ENCODE measurements at places on chromosomes 12 and 14.

DNA sequence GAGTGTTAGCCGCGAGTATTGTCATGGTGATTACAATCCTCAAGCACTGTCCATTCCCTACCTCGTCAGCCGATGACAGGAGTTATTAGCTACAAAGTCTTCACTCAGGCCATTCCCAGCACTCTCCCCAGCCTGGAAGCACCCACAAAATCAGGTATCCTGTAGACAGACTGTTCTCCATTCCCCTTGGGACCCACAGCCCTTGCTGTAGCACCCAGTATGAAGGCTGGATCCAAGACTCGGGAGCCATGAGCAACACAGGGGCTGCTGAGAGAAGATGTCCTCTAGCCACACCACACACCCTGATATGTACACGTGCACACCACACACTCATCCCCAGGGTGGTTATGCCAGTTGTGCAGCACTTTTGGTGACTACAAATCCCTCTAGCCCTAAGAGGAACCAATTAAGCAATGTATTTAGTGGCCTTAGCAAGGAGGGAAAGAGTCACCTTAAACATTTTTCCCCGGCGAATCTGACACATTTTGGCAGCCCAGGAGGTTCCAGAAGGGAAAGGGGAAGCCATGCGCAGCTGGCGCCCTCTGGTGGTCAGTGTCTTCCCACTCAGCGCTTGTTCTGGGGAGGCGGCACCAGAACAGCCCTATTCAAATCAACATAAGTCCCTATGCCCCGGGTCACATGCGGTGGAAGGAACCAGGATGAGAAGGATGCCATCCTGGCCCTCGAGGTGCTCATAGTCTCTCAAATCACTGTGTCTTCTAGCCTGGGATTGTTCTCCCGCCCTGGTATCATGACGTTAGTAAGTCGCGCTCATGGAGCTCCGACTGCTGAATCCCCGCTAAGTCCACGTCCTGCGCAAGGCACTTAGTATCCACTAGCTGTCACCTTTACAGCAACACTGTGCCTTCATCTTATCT is 96.9 kb downstream of the GCH1 start:
- peak; percentile 85 for DNase-seq

- no peak for DNase-seq
Measured at GRCh38 chr12:58727521-58727920, 192.8 kb downstream of the LRIG3 start.

DNA sequence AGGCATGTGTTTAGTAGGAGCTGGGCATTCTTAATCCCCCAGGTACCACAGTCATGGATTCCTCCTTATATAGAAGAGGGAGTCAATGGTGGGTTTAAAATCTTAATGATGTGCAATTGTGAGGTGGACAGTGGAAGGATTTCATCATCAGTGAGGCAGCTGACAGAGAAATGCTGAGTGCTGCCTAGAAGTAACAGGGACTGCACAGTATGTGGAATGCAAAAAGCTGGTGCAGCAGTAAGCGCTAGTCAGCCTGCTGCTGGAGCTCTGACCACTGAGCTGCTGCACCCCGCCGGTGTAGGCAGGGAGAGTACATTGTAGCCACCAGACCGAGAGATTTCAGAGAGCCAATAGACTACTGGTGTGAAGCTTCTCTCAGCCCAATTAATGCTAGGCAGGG is 80.5 kb upstream of the DACT1 start:
- no peak for DNase-seq

DNA sequence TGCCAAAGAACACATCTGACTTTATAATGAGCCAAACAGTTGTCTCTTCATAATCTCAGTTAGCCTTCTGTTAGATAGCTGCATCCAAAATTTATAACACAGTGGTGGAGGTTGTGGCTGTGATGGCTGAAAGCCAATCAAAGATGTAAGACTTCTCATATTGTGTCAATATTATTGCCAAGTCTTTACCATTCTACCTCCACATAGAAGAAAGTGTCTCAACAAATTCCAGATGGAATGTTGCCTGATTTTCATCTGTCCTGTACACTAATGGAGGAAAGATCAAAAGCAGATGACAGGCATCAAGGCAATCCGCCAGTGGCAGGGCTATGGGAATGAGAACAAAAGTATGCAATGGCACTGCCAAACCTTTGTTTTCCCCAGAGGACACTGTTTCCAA is 813.1 kb upstream of the NOVA1 start:
- no peak for DNase-seq

GRCh38 chr12:67288561-67288960 is 19.4 kb downstream of the CAND1 start:
- no peak for DNase-seq

DNA sequence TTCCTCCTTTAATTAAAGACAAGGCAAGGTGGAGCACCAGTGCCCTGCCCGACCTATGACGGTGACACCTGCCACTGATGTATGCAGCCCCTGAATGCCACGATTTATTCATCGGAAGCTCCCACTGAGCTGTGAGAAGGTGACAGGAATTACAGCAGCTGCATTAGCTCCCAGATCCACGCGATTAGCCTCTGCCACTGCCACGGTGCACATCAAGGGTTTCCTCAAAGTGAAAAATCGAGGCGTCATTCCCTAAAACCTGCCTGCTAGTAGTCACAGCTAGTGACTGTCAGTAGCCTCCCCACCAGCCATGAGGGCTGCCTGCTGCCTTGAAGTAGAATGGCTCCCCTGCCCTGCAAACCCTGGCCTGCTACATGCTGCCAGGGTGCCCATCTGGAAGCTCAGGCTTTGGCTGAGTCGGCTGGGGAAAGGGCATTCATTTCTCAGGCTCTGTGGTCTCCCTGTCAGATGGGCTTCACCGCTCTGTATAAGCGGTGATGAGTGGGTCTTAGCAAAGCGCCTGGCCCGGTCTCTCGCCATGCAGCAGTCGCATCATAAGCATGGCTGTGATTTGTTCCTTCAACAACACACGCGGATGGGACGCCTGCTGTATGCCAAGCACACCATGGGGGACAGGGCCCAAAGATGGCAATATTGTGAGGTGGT is 8.2 kb upstream of the BCL11B start:
- no peak for DNase-seq

- no peak for DNase-seq
Measured at GRCh38 chr12:30867415-30867814, 59.1 kb upstream of the TSPAN11 start.

- DNase-seq: no peak
Measured at GRCh38 chr12:67790660-67791059, 142.1 kb downstream of the DYRK2 start.

- DNase-seq: no peak
Measured at GRCh38 chr12:118495296-118495695, 118.9 kb downstream of the SUDS3 start.

DNA sequence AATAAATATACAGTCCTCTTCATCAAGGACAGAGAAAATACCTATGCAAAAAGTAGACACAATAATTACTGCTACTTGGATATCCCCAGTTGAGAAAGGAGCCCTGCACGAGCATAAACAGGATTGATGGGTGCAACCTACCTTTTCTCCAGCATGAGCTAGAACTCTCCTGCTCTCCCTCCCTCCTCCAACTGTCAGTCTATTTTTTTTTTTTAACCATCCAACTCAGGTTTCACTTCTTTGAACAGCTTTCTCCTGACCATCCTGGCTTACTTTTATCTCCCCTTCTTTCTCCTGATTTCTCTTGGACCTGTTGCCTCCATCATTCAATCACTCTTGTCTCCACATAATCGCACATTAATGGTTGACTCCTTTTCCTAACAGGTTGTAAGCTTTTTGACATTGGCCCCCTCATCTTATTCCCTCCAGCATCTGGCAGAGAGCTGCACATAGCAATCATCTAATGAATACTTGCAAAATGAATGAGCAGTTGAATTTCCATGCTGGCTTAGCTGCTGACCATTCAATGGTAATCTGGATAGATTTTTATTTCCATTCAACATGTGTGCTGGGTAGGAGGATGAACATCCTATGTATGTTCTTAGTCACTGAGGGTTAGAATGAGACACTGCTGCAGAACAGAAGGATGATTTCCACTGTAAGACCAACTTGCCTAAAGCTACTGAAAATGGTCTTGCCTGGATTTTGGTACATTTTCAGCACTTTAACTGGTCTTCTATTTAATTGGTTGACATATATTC is 24.4 kb downstream of the MYBPC1 start:
- DNase-seq: no peak

- DNase-seq: peak; percentile 88
Measured at GRCh38 chr12:49644620-49644994, 21.2 kb downstream of the PRPF40B start.

DNA sequence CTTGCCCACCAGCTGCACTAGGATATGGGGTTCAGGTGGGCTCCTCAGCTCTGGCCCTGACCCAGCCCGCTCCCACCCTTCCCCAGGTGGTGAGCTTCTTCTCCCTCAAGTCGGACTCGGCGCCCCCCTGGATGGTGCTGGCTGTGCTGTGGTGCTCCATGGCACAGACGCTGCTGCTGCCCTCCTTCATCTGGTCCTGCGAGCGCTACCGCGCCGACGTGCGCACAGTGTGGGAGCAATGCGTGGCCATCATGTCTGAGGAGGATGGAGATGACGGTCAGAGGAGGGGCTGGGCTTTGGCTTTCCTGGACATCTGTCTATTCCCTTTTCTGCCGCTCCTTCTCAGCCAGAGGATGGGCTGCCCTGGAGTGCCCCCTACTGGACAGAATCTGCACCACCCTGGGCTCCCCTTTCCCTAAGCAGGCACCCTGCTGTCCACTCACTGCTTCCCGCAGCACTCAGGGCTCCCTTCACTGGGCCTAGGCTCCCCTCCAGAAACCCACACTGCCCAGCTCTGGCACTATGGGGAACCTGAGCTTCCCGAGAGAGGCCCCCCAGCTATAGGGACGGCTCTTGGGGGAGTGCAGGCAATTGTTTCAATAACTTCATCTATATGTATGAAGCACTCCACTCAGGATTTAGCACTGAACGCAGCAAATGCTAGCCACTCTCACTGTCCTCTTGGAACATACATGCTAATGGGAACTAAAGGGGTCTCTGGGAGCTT is 2.6 kb upstream of the P3H3 start:
- peak; percentile 89 for DNase-seq

DNA sequence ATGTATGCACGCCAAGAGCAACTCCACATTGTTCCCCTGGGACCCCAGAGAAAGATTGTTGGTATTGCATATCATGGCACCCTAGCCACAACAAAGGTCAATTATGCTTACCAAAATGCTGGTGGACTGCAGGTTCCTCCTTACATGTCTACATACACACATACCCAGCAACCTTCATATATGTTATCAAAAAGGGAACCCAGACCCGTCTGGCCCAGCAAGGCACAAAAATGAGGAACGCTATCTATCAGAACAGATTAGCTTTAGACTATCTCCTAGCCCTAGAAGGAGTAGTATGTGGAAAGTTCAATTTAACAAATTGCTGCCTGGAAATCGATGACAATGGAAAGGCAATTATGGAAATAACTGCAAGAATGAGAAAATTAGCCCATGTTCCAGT is 61.5 kb downstream of the DHRS2 start:
- no peak for DNase-seq

DNA sequence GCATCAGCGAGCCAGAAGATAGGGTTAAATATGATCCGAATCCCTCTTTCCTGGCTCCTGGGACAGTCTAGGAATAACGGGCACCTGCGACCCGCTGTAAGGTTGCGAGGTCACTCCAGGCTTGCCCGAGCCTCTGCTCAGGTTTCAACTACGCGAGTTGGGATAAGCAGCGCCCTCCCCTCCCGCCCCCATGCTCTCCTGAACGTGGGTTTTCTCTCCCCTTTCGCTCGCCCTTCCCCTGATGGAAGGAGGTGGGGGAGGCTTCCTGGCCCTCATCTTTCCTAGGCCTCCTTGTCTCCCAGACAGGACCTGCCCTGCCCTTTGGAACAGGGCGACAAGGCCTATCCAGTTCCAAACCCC is 753 bp upstream of the ATP5MC2 start:
- peak; percentile 37 for DNase-seq

DNA sequence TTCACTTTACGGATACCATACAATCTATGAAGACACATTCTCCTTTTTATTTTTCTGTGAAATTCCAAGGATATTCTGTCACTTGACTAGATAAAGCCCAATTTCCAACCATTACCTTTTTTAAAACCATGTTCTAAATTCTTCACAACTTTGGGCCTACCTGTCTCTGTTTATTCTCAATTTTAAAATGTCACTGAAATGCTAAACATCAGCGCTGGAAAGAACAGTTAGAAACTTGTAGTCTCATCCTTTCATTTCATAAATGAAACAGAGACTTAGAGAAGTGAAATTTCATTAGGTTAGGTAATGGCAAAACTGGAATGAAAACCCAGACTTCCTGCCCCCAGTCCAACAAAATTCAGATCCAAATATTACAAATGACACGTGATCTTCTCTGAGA is 396.2 kb downstream of the CCDC91 start:
- DNase-seq: no peak

GRCh38 chr12:92034858-92035401 is 110.7 kb downstream of the BTG1 start:
- peak; percentile 64 for DNase-seq

DNA sequence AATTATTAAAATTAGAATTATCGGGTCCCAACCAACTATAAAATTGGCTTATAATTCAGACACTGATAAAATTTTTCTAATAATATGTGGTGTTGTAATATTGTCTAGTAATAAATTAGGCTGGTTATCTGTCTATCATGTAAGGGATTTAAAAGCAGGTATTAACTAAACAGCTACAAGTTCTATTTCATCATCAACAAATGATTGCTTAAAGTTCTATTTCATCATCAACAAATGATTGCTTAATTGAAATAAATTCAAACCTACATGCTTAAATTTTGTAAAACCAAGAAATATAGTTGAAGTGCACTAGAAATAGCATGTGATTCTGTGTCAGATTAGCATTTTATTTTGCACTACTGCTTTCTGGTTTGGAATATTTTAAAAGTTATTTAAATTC is 34.1 kb downstream of the SLCO1A2 start:
- DNase-seq: no peak

GRCh38 chr14:61672796-61673195 is 22.5 kb upstream of the HIF1A start:
- no peak for DNase-seq

DNA sequence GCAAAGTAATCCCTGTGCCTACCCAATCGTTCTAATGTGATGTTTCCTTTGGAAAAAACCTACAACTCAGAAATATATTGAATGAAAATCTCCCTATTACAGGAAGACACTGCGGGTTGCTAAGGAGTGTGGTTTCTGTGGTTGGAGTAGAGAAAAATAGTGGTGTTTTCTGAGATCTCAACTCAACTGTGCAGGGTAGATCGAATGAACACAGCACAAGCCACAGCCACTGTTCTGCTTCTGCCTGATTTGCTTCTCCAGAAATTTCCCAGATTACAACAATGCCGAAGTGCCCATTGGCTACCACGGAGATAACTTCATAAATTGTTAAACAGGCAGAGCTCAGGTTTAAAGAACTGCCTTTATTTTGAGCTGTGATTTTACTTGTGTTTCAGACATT is 480.4 kb downstream of the DIO2 start:
- DNase-seq: no peak

Data from activated naive CD4-positive, alpha-beta T cell treated with anti-CD3 and anti-CD28 coated beads, Interleukin-2, amount 10 ng/mL, durations not matched to agents 7 days and 5 days (primary cell).